Brain (organoid and tissue), 16 donors: ENCODE measurements at places on chromosomes 11 and 22.

- DNase-seq: peak; percentile 28
Measured at GRCh38 chr11:75706260-75706729, 11.3 kb upstream of the MOGAT2 start.

- DNase-seq: no peak
Measured at GRCh38 chr11:118436639-118437207, 431 bp downstream of the KMT2A start.

DNA sequence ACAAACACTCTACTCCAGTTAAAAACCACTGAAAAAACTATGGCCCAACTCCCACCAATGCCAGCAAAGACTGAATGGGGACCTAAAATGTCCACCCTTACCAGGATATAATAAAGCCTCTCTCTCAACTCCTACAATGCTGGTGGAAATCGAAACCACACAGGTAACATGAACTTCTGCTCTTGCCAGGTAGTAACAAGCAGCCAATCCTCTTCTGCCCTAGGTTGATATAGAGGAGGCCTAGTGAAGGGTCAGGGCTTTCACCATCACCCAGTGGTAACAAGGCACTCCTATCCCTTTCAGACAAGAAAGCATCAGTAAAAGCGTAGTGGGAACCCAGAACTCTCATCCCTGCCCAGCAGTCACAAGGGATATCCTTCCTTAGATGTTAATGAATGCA lies 22.6 kb downstream of the DCUN1D5 start:
- DNase-seq: no peak

DNA sequence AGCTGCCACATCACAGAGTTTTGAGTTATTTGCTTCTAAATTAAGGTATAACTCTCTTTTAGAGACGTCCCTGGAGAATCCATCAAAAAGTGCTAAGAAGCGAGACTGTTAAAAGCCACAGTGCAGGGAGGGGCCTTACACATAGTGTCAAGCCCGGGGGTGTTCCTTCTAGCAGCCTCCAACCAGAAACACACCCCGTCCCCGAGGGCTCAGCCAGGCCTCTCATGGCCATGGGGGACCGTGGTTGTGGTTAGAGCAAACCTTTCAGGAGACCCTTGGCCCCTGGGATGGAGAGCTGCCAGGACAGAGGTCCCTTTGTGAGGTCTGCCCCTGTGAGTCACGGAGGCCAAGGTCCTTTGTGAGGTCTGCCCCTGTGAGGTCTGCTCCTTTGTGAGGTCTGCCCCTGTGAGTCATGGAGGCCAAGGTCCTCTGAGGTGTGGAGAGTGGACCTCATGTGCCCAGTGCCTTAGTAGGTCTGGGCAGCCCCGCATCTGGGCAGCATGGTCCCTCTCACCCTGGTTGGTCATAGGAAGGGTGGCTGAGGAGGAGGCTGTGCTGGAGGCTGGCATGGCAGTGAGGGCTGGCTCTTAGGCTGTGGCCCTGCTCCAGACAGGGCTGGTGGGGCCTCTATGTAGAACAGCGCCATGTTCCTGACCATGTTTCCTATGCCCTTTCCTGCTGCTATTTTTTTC lies 5.4 kb downstream of the GNAZ start:
- no peak for DNase-seq

DNA sequence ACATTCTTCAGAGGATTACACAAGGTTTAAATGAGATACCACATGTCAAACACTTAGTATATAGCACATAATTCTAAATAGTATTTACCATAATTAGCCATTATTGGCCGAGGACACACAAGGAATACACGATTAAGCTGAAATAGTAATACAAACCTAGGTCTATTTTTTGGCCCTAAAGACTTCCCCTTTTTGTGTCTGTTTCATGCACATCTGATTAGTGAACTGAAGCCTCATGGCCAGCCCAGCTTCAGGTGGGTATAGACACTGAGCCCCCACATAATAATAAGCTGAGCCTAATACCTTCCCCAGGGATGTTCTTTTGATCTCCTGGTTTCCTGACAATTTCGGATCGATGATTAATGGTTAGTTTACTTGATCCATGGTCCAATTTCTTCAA lies 2.1 kb downstream of the GLYATL1B start:
- DNase-seq: no peak

- DNase-seq: peak; percentile 13
Measured at GRCh38 chr22:48416396-48417224, 1411.1 kb downstream of the BRD1 start.

GRCh38 chr11:117002639-117003299 lies 95.5 kb downstream of the SIK3 start:
- peak; percentile 15 for DNase-seq

DNA sequence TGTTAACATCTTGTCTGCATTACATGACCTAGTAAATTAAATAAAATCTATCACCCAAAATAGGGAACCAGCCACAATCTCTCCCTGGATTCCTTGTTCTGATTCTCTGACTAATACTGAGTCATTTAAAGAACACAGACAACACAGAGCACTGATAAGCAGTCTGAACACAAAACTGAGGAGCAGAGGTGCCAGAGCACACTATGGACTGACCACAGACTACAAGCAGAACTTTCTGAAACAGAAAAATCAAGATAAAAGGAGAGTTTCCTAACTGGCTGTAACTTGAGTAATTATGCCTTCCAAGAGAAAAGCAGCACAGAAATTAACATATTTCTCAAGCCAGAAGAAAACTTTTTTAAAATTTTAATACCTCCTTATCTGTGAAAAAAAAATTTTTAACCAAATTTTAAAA lies 128.8 kb downstream of the SGSM3 start:
- DNase-seq: no peak

DNA sequence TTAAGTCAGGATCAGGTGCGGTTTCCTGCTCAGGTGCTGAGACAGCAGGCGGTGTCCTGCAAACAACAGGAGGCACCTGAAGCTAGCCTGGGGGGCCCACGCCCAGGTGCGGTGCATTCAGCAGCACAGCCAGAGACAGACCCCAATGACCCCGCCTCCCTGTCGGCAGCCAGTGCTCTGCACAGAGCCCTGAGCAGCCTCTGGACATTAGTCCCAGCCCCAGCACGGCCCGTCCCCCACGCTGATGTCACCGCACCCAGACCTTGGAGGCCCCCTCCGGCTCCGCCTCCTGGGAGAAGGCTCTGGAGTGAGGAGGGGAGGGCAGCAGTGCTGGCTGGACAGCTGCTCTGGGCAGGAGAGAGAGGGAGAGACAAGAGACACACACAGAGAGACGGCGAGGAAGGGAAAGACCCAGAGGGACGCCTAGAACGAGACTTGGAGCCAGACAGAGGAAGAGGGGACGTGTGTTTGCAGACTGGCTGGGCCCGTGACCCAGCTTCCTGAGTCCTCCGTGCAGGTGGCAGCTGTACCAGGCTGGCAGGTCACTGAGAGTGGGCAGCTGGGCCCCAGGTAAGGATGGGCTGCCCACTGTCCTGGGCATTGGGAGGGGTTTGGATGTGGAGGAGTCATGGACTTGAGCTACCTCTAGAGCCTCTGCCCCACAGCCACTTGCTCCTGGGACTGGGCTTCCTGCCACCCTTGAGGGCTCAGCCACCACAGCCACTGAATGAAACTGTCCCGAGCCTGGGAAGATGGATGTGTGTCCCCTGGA lies at the start of gene MYO7A:
Gene MYO7A, plus strand, starts transcription at position 327 of the 772 bp plus-strand sequence. CDS start 2,389 bp downstream, outside the sequence.
- DNase-seq: peak; percentile 62

DNA sequence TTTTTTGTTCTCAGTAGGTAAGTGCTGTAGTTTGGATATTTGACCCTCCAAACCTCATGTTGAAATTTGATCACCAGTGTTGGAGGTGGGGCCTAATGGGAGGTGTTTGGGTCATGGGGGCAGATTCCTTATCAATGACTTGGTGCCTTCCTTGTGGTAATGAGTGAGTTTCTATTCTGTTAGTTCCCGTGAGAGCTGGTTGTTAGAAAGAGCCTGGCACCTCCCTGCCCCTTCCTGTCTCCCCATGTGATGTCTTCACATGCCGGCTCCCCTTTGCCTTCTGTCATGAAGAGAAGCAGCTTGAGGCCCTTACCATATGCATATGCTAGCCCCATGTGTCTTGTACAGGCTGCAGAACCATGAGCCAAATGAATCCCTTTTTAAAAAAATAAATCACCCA lies 138.3 kb downstream of the TMEM135 start:
- no peak for DNase-seq

- DNase-seq: peak; percentile 16
Measured at GRCh38 chr11:6319001-6319703, 1.1 kb downstream of the CAVIN3 start.

DNA sequence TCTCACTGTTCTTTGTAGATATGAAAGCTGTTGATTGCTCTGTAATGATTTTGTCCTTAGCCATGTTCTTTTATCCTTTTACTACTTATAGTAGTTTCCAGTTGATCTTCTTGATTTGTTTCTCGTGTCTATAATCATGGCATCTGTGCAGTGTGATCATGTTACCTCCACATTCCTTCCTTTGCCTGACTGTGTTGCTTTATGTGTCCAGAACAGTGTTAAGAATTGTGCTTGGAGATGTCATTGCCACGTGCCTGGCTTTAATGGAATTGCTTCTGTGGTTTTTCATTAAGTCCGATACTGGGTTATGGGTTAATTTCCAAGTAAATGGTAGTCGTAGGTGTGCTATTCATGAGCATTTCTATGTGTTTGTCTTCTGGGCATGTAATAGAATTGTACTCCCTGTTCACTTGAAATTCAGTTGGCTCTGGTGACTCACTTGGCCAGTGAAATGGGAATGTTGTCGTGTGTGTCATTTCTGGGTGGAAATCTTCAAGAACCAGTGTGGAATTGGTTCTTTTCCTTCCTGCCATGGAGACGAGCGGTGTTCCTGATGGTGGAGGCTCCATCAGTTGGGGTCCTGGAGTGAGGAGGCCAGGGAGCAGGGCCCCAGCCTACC lies 6.8 kb downstream of the GTSE1 start:
- DNase-seq: no peak

DNA sequence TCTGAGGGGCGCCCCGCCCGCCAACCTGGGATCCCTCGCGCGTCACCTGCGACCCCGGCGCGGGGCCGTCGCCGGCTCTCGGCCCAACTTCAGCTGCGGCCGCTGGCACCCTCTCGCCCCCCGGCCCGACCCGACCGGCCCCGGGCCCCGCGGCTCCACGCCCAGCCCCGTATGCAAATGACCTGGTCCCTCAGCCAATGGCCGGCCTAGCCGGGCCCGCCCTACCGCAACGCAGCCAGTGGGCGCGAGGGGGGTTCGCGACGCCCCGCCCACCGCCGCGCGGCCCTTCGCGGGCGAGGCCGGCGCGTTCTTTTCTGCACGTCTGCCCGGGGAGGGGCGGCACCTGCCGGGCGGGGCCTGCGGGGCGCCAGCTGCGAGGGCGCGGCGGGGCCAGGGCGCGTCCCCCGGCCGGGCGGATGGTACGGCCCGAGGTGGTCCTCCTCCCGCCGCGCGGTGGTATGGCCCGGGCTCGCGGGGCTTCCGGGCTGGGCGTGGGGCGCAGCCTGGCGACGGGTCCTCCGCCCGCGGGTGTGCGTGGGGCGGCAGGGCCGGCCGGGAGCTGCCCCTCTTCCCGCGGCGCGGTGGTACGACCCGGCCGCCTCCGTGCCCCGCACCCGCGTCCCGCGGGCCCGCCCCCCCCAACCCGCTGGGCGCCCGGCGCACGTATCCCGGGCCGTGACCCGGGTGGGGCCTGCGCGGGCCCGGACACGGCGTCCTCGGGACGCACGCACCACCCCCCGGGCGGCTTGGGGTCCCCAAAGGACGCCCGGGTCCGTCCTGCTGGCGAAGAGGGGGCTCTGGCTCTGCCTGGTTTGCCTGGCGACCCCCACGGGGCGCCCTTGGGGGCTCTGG lies 7.7 kb upstream of the PHRF1 start:
- peak; percentile 95 for DNase-seq

DNA sequence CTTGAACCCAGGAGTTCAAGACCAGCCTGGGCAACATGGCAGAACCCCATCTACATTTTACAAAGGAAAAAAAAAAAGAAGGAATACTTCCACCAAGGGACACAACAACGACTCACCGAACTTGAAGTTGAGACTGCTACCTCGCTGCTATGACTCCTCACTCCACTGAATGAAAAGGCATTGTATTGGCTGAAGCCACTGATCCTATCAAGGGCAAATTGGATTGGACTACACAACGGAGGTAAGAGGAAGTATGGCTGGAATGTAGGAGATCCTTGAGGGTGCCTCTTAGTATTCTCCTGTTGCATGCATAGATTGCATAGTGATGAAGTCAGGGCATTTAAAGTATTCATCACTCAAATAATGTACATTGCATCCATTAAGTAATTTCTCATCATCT lies 97.9 kb downstream of the CWF19L2 start:
- no peak for DNase-seq

- DNase-seq: peak; percentile 3
Measured at GRCh38 chr22:41799486-41800347, 762 bp upstream of the CCDC134 start.

DNA sequence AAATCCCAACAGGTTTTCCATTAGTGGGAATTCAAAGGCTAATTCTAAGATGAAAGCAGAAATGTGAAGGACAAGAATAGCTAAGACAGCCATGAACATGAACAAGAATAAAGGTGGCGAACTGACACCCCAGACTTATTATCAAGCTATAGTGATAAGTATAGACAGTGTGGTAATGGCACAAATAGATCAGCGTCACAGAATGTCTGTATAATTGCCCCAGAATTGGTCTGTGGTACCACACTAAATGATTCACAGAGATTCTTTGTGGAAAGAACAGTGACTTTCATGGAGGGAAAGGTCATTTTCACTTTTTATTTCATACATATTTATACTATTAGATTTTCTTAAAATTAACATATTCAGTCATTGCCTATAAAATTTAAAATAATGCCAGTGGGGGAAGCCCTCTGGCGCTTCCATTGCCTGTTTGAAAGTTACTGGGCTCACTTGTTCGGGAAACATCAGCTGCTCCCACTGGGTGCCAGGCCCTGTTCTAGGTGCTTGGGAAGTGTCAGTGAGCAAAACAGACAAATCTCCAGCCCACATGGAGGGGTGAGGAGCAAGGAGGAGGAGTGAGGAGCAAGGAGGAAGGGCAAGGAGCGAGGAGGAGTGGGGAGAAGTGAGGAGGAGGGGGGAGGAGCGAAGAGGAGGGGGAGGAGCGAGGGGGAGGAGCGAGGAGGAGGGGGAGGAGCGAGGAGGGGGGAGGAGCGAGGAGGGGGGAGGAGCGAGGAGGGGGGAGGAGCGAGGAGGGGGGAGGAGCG lies 11.3 kb upstream of the NLRP6 start:
- DNase-seq: no peak

- peak; percentile 88 for DNase-seq
Measured at GRCh38 chr11:125429174-125429707, 66.8 kb downstream of the FEZ1 start.

DNA sequence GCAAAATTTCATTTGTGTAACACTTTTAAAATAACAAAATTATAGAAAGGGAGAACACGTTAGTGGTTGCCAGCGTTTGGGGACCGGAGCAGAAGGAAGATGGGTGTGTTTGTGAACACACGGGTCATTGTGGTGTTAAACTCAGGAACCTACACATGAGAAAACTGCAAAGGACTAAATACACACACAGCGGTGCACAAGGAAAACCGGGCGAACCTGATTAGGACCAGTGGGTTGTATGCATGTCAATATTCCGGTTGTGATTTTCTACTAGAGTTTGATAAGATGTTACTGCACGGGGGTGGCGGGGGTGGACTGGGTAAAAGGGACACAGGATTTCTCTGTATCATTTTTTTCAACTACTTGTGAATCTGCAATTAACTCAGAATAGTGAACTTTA lies 351.2 kb downstream of the OPCML start:
- no peak for DNase-seq
